Daoy (cell line): ENCODE measurements at places on chromosomes 2 and 18. TPM values are rescaled to one million over a fixed set of nuclear protein-coding genes. Genes with fewer than 3 reads are reported as not detected.
A peak's percentile ranks its signal among the peaks of the same experiment; 100 is the strongest.

GRCh38 chr18:50398099-50398498, 23.3 kb downstream of the SKA1 start:
- DNase-seq, result no peak

DNA sequence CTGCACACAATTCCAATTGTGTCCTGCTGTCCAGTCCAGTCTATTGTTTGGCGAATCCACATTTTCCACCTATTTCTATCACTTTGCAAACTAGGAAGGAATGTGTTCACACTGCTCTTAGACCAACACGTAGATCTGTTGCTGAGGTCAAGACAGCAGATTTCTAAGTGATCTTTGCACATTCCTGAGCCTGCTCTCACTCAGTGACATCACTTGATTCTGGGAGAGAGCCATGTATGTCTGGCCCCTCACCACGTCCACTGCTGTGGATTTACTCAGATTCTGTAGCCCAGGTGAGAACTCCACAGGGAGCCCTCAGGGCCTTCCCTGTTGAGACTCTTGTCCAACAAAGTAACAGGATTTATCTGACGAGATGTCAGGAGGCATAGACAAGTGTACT, 317.2 kb downstream of the TSN start:
- peak; percentile 28 for DNase-seq

GRCh38 chr2:181472990-181473389, 15.8 kb downstream of the ITGA4 start:
- DNase-seq, result no peak

GRCh38 chr18:13982126-13982525, 66.8 kb upstream of the MC2R start:
- DNase-seq, result no peak

DNA sequence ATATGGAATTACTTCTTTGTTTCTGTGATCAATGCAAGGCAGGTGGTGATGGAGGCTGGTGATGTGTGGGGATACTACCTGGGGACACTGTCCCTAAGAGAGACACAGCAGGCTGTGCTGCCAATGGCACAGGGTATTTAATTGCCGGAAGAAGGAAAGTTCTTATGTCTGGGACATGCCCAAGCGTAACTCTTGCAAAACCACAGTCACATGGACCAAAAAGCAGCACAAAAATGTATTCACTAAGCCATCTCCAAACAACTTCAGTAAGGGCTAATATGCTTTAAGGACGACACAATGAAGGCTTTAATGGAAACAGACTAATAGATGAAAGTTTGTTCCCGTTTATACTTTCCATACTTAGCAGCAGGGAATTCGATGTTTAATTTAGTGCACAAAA, 49.7 kb upstream of the AP1S3 start:
- DNase-seq, result no peak

GRCh38 chr2:18900691-18901141, 311.3 kb upstream of the NT5C1B start:
- no peak for DNase-seq

Gene LAMA3
- 1.4 and 5.9 TPM in 2 replicates for total RNA-seq

GRCh38 chr2:15092181-15092580, 459.7 kb downstream of the LRATD1 start:
- DNase-seq, result no peak

DNA sequence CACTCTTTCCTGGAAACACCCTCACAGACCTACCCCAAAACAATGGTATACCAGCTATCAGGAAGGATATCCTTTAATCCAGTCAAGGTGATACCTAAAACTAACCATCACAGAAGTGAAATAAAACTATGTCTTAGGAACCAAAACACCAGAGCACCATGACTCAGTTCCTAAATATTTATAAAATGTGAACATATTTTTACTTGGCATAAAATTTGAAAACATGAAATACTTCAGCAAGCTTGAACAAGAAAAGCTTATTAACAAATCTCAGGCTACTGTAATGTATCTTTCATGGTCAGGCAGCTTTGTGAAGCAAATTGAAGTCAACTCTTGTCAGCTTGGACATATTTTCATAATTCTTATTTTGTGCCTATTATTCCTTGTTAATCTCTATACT, 440.8 kb upstream of the CDH20 start:
- DNase-seq, result no peak

Gene LONRF2
- total RNA-seq, result 0.17 and 0.65 TPM in 2 replicates

Gene ALS2
- total RNA-seq, result 25.2 and 27.5 TPM in 2 replicates

Gene INPP5D
- total RNA-seq, result not detected in 2 replicates

DNA sequence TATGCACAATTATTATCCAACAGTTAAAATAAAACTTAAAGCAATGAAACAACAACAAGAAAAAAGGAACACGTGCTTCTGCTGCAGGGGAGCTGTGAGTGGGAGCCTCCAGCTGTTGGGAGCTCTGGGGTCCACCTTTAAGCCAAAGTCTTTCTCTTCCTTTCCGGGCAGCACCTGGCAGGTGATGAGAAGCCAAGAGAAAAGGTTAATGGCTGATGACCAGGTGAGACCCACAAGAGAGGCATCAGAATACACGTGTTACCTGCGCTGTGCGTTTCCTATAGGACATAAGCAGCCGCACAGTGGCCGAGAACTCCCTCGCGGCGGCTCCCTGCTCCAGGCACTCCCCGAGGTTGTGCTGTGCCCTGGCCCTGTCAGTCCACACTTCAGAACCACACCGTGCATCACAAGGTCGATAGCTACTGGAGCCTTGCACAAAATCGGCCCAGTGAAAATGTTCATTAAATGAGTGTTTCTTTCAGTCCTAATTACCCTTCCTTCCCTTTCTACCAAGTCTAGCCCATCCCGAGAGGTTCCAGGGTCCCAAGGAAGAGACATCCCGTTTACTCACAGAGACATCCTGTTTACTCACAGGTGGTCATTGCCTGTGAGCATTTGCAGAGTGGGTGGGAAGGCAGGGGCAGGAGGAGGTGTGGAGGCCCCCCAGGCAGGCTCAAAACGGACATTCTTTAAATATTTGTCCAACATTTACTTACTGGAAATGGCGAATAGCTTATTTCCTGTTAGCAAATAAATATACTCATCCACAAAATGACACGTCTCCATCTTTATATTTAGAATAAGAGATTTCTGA, 44.9 kb upstream of the ASB18 start:
- DNase-seq, result no peak

DNA sequence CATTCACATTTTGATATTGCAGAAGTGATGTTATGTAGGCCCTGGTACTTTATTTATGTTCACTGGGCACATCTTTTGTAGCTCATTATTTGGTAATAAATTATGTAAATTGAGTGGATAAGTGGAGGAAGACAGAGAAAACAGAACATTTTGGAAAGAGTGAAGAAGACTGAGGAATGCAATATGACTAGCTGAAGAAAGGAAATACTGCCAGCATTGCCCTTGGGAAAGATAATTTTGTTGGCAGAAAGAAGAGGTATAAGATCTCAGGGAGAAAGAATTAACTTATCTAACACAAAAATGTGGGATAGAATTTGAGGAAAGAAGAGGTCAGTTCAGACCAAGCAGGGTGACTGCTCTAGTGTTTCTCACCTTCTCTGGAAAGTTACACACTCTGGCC, 118.8 kb downstream of the TTC27 start:
- no peak for DNase-seq

GRCh38 chr18:3683483-3683882, 233.5 kb downstream of the TGIF1 start:
- no peak for DNase-seq

- DNase-seq, result no peak
Measured at GRCh38 chr2:181814057-181814491, 77.5 kb upstream of the ITPRID2 start.

DNA sequence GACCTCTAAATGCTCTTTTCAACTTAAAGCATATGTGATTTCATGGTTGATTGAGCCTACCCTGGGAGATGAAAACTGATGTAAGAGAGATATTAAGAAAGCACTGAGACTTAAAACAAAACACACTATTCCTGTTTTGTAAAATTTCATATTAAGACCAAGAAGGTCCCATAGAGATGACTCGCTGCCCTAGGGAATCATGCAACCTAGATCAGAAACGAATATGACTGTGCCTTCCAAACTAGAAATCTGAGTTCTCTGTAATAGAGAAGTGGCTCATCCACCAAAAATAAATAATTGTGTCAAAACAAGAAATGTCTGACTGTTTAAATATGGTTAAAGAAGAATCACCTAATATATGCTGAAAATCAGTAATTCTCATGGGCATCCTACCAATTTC, 776.8 kb upstream of the SOX11 start:
- DNase-seq, result no peak

GRCh38 chr2:64133828-64134227, 10.4 kb downstream of the PELI1 start:
- DNase-seq, result peak; percentile 40

DNA sequence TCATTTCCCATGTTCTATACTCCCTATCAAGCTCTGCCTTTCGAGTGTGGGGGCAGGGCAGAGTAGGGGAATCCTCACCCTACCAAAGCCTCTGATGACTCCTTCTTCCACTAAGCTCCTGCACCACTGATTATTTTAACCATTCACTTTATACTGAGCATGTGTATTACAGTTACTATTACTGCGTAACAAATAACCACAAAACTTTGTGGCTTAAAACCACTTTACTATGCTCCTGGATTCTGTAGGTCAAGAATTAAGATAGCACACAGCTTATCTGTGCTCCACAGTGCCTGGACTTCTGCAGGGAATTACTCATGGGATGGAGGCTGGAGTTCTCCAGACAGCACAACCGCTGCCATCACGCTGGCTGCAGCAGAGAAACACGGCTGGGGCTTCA, 117.4 kb upstream of the DNAJC10 start:
- no peak for DNase-seq

Gene IL1B
- total RNA-seq, result 12.4 and 13.5 TPM in 2 replicates

Gene PCARE
- total RNA-seq, result not detected in 2 replicates

Gene GPR45
- not detected in 2 replicates for total RNA-seq

Gene BOLL
- total RNA-seq, result not detected in 2 replicates

GRCh38 chr2:171568089-171568488, 45.8 kb downstream of the CYBRD1 start:
- no peak for DNase-seq

DNA sequence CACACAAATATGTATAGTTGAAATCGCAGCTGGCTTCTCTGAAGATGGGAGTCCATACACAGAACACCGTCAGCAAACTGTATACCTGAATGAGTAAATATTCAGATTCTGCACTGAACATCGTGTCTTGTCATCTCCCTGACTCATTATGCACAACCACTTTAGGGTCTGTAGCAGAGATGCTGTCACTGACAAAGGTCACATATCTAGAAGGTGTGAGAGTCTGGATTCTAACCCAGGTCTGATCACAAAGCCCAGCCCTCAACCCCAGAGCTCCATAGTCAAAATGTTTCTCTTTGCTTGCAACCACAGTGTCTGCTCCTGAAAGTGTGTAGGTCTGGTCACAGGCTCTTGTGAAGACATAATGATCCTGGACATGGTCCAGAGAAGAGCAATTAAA, 78.3 kb upstream of the PAX8 start:
- DNase-seq, result no peak

Gene NLRC4
- total RNA-seq, result not detected in 2 replicates
